ENCODE measurements at places on chromosomes 5 and 9. TPM values are rescaled to one million over a fixed set of nuclear protein-coding genes. Genes with fewer than 3 reads are reported as not detected.

GRCh38 chr9:137048655-137049543 lies 2.9 kb upstream of the NPDC1 start:
- DNase-seq = no peak

GRCh38 chr5:148063861-148064260 lies at the start of gene SPINK5:
SPINK5 (plus strand) TSS chr5:148063980; CDS start chr5:148064045, 65 bp downstream.
- DNase-seq = no peak

DNA sequence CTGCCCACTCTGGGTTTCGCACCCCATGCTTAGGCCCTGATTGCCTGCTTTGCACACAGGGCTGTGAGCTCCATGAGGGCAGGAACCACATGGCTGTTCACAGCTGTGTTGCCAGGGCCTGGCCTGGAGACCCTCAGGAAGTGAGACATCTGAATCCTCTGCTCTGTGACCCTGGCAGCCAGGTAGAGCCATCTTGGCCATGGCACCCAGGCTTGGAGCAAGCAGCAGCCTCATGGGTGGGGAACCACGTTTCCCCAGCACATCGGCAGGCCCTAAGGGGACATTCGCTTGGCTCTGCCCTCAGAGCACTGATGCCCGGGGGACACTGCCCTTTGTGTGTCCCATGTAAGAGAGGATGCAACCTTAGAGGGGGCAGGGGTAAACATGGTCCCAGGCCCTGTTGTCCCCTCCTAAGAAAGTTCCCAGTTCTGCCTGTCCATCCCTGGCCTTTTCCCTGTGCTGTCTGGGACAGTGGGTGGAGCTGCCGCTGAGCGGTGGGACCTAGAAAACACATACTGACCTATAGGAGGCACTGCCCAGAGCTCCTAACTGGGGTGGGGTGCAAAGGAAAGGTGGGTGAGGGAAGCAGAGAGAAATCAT lies 144.1 kb upstream of the IER5L start:
- DNase-seq = no peak

DNA sequence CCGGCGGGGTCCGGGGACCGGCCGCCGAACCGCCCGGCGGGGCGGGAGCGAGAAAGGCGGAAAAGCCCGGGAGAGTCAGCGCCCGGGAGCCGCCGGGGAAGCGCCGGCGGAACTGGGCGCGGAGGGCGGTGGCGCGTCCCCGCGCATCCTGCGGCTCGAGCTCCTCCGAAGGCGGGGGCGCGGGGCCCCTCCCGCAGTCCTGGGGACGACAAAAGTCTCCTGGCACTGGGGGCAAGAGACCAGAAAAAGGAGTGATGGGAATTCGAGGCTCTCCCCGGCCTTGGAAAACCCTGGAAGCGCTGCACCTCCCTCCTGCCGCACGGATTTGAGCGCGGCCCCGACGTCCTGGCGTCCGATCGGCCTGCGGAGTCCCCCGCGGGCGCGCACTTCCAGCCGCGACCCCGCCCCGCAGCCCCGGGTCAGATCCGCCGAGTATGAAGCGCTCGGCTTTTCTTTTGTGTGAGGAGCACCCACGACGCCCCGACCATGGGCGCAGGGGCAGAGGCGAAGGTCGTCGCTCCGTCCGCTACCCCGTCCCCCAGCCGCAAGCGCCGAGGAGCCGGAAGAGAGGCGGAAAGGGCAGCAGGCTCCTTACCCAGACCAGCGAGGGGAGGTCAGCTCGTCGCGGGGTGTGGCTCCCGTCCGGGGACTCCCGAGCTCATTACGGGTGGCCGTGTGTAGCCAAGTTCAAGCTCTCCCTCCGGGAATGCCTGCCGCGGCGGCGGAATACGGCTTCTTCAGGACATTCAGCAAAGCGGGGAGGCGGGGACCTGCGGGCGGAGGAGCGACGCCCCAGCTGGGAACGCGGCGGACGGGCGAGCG lies at the start of gene EPB41L4A:
EPB41L4A (minus strand) TSS at position 114 of the 822 bp plus-strand sequence. CDS start 238 bp downstream, outside the sequence.
- no peak for DNase-seq

GRCh38 chr5:154364771-154365170 lies 81.0 kb upstream of the SAP30L start:
- no peak for DNase-seq

DNA sequence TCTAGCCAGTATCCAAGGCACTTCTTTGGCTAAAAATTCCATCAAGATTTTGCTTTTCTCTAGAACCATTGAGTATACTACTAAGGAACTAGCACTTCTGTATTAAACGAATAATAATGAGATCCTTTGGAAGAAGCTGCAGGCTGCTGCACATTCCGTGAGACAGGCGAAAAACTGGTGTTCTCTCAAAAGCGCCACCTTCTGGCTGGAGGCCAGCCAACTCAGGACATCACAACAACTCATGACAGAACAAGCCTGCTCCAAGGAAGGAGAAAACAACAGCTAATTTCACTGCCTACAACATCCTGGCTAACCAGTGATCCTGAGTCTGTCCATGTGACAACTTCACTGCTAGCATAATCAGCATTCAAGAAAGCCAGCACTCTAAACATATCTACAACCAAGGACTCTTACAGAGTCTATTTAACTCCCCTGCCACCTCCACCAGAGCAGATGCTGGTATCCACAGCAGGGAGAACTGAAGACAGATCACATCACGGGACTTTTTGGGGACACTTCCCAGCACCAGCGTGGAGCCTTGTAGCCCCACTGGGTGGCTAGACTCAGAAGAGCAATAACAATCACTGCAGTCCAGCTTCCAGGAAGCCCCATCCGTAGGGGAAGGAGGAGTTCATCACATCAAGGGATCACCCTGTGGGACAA lies 150.5 kb downstream of the YTHDC2 start:
- DNase-seq = no peak

DNA sequence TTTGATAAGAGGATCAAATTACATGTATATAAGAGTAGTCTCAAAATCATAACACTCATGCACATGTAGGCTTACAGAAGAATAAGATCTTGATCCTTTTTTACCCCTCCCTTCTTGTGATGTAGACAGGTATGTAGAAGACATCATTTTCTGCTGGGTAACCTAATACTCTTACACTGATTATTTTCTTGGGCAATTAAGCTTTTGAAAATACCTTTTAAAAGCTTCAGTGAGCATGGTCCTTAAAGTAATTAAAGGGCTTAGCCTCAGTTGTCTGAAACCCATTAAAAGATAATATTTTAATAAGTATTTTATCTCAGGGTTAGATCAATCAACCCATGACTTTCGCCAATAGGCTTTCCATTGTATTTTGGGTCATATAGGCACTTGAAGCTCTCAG lies 50.6 kb downstream of the ALDH1A1 start:
- DNase-seq = no peak

GRCh38 chr5:133032852-133033742 lies 6.7 kb upstream of the ZCCHC10 start:
- DNase-seq = no peak

GRCh38 chr9:133735415-133735775 lies 2.8 kb downstream of the SARDH start:
- no peak for DNase-seq

- DNase-seq = no peak
Measured at GRCh38 chr5:157613385-157614245, 38.0 kb upstream of the ADAM19 start.

DNA sequence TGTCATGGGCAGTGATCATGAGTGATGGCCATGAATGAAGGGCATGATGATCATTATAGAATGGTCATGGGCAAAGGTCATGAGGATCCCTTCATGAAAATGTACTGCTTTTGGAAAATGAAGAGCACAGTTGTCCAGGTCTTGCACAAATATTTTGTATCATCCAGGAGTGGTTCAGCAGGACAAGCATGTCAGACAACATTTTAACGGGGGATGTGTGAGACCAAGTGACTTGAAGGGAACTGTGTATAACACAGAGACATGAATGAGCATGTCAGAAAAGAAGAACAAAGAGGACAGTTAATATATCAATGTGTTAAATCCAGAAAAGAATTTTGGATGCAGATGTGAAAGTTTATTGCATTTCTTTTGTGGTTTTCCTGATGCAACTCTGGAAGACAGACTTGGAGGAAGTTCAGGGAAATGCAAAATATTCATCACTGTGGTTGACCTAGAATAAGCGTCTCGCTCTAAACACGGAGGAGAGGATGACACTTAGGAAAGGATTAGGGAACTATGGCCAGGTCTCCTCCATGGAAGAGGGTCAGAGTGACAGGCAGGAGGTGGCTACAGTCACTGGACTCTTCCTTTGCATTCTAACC lies 116.1 kb upstream of the IRX4 start:
- no peak for DNase-seq

- DNase-seq = no peak
Measured at GRCh38 chr5:68303754-68304420, 88.3 kb downstream of the PIK3R1 start.

DNA sequence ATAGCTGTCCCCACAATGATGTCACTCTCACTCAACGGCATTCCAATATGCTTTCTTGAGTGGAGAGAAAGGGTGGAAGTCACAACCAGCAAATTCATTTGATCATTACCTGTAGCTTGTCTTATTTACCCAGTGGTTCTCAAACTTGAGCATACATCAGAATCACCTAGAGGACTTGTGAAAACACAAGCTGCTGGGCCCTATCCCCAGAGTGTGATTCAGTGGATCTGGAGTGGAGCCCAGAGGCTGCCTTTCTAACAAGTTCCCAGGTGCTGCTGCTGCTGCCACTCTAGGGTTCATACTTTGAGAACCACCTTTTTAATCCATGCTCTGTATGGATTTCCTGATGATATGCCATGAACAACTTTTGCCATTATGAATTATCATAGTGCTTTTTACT lies 94.7 kb downstream of the KLHL3 start:
- no peak for DNase-seq

- no peak for DNase-seq
Measured at GRCh38 chr5:107487056-107487542, 183.6 kb downstream of the EFNA5 start.

Gene ADAMTS2
- 0.68 TPM for total RNA-seq

Gene TAF11L5
- total RNA-seq = not detected

Gene ANKRD31
- not detected for total RNA-seq

Gene SLC25A2
- total RNA-seq = not detected

Gene TAL2
- not detected for total RNA-seq
